ENCODE measurements at places on chromosomes 12 and 14. TPM values are rescaled to one million over a fixed set of nuclear protein-coding genes. Genes with fewer than 3 reads are reported as not detected.

The ALDH1L2 gene
- polyA plus RNA-seq, result 1.5 TPM

The SIRT4 gene
- polyA plus RNA-seq, result 4.5 TPM

DNA sequence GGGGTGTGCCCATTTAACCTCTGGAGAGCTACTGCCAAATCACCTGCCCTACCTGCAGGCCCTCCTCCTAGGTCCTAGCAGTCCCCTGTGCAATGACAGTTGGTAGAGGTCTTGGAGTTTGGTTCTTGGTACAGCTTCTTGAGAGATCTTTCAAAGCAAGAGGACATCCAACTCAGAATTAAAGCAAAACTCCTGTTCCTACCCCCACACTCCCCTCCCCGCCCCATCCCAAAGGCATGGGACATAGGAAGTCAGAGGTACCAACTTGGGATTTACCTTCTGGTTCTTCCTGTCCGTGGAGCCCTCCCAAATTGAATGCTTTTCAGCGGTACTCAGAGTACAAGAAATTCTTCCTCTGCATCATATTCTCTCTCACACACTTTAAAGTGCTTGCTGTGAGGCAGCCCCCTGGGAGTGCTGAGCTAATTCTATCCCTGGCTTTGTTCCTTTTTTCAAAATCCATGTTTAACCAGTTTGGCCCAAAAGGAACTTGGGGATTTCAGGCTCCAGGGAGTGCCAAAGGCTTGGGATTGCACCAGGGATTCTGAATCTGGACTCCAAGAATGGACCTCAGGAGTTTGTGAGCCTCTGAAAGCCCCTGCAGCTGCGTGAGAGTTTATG, 40.8 kb downstream of the GALNT16 start:
- no peak for DNase-seq

DNA sequence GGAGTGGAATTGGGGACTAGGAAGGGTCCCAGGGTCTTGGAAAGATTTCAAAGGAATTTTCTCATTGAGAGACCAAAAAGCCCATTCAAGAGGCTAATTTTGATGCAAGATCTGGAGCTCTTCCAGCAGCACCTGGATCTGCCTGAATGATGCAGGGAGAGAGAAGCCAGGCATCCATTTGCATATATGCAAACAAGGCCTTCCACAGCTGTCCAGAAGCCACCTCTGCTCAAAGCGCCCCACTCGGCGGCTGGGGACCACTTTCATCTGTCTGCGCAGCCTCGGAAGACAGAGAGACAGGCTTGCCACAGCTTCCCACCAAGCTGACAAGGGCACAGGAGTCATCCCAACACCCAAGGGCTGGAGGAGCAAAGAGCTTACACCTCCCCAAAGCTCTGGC, 295.6 kb downstream of the DPF3 start:
- no peak for DNase-seq

GRCh38 chr14:100754020-100754419, 27.3 kb downstream of the DLK1 start:
- no peak for DNase-seq
